Activated T-helper 2 cell treated with anti-CD3 and anti-CD28 coated beads, Interferon-gamma antibody, Interleukin-2, Interleukin-4, amounts not matched to agents 10 μg/mL and 5 μg/mL and 100 μg/mL, durations not matched to agents 14 hours and 24 hours and 36 hours (primary cell): ENCODE measurements at places on chromosomes 5 and 9.

- DNase-seq, result no peak
- H3K27ac ChIP-seq, result no peak overlapping the region
- H3K4me3 ChIP-seq, result no peak overlapping the region
These were observed 22.0 kb downstream of the KCTD16 start for GRCh38 chr5:144192661-144193060.

DNA sequence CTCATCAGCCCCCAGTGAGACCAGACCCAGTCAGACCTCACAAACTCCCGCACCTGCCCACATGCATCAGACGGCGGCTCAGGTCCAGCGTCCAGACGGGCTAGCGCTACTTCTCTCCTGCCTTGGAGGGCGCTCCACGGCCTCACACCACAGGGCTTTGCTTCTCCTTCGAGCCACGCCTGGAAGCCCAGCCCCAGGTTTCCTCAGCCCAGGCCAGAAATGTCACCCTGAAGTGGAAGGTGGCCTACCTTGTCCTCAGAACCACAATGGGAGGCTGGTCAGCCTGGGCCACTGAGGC, 2.8 kb downstream of the NACC2 start:
- peaks cover 9% of the 10 kb centered on the region for H3K27me3 ChIP-seq
- H3K27ac ChIP-seq, result no peak overlapping the region
- no peak overlapping the region for H3K4me3 ChIP-seq
- DNase-seq, result no peak
- H3K4me1 ChIP-seq, result no peaks in the 10 kb centered on the region

GRCh38 chr5:154309805-154310204, 119.3 kb downstream of the GALNT10 start:
- no peak for DNase-seq
- H3K27me3 ChIP-seq, result no peaks in the 10 kb centered on the region
- H3K4me1 ChIP-seq, result peaks cover 25% of the 10 kb centered on the region
- no peak overlapping the region for H3K4me3 ChIP-seq
- peak overlapping the region; percentile 40 for H3K27ac ChIP-seq
- peaks cover 23% of the 10 kb centered on the region for H3K36me3 ChIP-seq

- H3K36me3 ChIP-seq, result no peaks in the 10 kb centered on the region
- no peaks in the 10 kb centered on the region for H3K27me3 ChIP-seq
- no peak for DNase-seq
- no peak overlapping the region for H3K27ac ChIP-seq
- H3K4me1 ChIP-seq, result no peaks in the 10 kb centered on the region
These were observed 1587.7 kb upstream of the NUDT12 start for GRCh38 chr5:105150323-105150722.

GRCh38 chr9:35579130-35579529, 25.9 kb upstream of the TESK1 start:
- peaks cover 22% of the 10 kb centered on the region for H3K36me3 ChIP-seq
- H3K27ac ChIP-seq, result peak overlapping the region; percentile 28
- H3K4me1 ChIP-seq, result peaks cover 8% of the 10 kb centered on the region
- H3K4me3 ChIP-seq, result no peak overlapping the region
- H3K27me3 ChIP-seq, result no peaks in the 10 kb centered on the region

DNA sequence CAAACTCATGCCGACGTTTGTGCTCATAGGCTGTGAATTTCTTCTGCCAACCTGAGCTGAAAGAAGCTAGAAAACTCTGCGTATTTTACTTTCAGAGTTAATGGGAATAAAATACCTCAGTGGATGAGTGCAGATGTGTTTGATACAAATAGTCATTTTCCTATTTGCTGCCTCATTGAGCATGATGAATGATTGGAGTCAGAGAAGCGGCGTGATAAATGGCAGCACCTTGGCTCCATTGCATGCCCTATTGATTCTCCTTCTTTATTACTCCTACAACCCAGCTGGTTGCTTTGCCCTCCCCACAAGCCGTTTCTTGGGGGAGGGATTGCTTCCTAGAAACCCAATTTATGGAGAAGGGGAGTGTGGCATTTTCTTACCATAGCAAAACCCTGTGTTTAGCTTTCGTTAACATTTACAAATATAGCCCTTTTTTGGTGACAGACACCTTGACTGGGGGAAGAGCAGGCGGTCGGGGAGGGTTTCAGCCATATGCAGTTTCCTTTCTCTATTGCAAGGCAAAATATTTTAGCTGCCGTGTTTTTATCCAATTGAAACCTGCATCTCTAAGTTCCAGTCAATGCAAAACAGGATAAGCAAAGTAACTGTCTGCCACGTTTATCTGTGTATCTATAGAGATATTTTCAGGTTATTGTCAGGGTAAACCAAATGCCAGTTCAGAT, 93.1 kb upstream of the TBCA start:
- no peak for DNase-seq
- H3K27me3 ChIP-seq, result peaks cover 4% of the 10 kb centered on the region
- H3K4me1 ChIP-seq, result peaks cover 1% of the 10 kb centered on the region
- no peaks in the 10 kb centered on the region for H3K36me3 ChIP-seq

DNA sequence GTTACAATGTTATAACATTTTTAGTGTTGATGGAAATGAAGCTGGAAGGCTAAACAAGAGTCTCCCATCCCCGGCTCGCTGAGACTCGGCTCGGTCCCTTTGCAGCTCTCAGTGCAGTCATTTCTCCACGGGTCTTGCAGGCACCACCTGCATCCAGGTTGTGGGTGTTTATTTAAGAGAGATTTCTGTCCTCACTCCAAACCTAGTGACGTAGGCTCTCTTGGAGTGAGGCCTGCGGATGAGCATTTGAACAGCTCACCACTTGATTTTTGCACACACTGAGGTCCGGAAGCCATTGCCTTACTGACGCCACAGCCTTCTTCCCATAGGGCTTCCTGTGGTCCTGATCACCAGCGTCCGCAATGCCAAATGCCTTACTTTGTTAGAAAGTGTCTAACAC, 197.7 kb upstream of the OTULINL start:
- DNase-seq, result no peak
- no peaks in the 10 kb centered on the region for H3K36me3 ChIP-seq
- H3K27me3 ChIP-seq, result peaks cover 12% of the 10 kb centered on the region

DNA sequence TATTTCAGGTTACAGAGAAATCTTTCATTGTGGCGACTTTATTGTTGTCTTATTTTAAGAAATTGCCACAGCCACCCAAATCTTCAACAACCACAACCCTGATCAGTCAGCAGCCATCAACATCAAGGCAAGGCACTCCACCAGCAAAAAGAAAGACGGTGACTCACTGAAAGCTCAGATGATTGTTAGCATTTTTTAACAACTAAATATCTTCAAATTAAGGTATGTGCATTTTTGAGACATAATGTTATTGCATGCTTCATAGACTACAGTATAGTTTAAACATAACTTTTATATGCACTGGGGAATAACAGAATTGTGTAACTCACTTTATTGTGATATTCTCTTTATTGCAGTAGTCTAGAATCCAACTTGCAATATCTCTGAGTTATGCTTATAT, 263.4 kb downstream of the TMEM232 start:
- no peak for DNase-seq
- no peak overlapping the region for H3K27ac ChIP-seq
- H3K4me3 ChIP-seq, result no peak overlapping the region
- H3K4me1 ChIP-seq, result no peaks in the 10 kb centered on the region
- H3K27me3 ChIP-seq, result no peaks in the 10 kb centered on the region

DNA sequence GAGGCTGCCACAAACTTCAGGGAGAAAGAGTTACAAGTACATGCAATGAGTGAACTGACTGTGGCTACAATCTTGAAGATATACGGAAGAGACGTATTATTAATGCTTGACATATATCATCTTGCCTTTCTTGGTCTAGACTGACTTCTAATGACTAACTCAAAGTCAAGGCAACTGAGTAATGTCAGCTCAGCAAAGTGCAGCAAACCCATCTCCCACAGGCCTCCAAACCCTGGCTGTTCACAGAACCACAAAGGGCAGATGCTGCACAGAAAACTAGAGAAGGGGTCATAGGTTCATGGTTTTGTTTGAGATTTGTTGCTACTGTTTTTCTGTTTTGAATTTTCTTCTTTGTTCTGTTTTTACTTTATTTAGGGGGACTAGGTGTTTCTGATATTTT, 21.0 kb downstream of the IL7R start:
- H3K36me3 ChIP-seq, result peaks cover 92% of the 10 kb centered on the region
- H3K27me3 ChIP-seq, result no peaks in the 10 kb centered on the region
- H3K4me3 ChIP-seq, result no peak overlapping the region

DNA sequence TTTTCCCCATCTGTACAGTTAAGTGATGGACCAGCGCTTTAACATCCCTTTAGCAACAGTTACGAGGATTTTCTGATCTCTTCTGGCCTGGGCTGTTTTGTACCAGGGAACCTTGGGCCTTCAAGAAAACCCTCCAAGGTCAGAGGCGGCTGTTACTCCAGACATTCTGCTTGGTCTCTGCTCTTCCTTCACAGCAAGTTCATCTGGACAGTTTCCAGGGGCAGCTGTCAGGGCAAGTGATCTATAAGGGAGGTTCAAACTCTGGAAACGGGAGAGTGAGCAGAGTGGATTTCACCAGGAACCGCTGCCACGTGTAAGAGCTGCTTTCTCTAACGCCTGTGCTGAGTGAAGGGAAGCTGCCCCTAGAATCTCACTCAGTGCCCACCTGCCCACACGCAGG, 36.7 kb downstream of the ZNF618 start:
- H3K36me3 ChIP-seq, result no peaks in the 10 kb centered on the region
- H3K27ac ChIP-seq, result no peak overlapping the region
- DNase-seq, result no peak
- no peaks in the 10 kb centered on the region for H3K4me1 ChIP-seq

- H3K4me3 ChIP-seq, result no peak overlapping the region
- H3K4me1 ChIP-seq, result no peaks in the 10 kb centered on the region
- H3K36me3 ChIP-seq, result peaks cover 31% of the 10 kb centered on the region
- no peak overlapping the region for H3K27ac ChIP-seq
These were observed 193.4 kb downstream of the CDK5RAP2 start for GRCh38 chr9:120386390-120387131.

GRCh38 chr9:91485006-91485405, 61.4 kb upstream of the NFIL3 start:
- no peak overlapping the region for H3K27ac ChIP-seq
- H3K27me3 ChIP-seq, result peaks cover 26% of the 10 kb centered on the region
- H3K4me1 ChIP-seq, result no peaks in the 10 kb centered on the region
- DNase-seq, result no peak

- peaks cover 6% of the 10 kb centered on the region for H3K27me3 ChIP-seq
- no peak for DNase-seq
These were observed 13.2 kb downstream of the MEIKIN start for GRCh38 chr5:131932235-131932634.

- no peak overlapping the region for H3K27ac ChIP-seq
- no peaks in the 10 kb centered on the region for H3K4me1 ChIP-seq
- H3K36me3 ChIP-seq, result no peaks in the 10 kb centered on the region
- H3K27me3 ChIP-seq, result no peaks in the 10 kb centered on the region
- H3K4me3 ChIP-seq, result no peak overlapping the region
These were observed 595.0 kb downstream of the CDH12 start for GRCh38 chr5:22258139-22258538.

DNA sequence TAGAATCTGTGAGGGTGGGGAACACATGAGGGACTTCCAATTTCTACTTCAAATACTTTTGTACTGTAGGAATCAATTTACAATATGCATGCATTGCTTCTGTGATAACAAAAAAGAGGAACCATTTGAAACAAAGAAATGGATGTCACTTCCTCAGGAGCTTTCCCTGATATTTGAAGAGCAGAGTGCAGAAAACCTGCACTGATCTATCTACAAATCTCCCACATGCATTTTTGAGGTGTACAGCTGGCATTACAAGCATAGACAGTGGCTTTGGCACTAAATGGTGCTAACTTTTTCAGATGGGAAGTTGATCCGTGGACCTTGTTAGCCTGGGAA, 27.7 kb downstream of the YIPF5 start:
- H3K27me3 ChIP-seq, result peaks cover 19% of the 10 kb centered on the region
- no peak overlapping the region for H3K4me3 ChIP-seq
- peaks cover 5% of the 10 kb centered on the region for H3K4me1 ChIP-seq
- no peaks in the 10 kb centered on the region for H3K36me3 ChIP-seq

DNA sequence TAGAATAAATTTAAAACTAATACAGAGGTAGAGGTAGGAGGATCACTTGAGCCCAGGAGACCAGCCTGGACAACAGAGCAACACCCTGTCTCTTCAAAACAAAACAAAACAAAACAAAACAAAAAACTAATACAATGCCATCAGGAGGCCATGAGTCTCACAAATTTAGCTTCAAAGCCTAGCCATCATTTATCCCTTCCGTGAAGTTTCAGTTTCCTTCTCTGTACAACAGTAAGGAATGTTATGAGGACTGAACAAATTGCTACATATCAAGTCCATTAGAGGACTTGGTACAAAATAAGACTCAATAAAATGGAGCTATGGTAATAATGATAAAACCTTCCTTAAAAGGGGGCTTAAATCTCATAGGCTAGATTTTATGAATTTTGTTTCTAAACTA, 60.8 kb downstream of the MAPKAP1 start:
- peaks cover 31% of the 10 kb centered on the region for H3K36me3 ChIP-seq
- H3K27ac ChIP-seq, result peak overlapping the region; percentile 75
- H3K4me1 ChIP-seq, result peaks cover 59% of the 10 kb centered on the region
- H3K4me3 ChIP-seq, result peak overlapping the region; percentile 40
- H3K27me3 ChIP-seq, result no peaks in the 10 kb centered on the region
- DNase-seq, result no peak

GRCh38 chr5:89615839-89616518, 733.0 kb upstream of the MEF2C start:
- H3K4me1 ChIP-seq, result no peaks in the 10 kb centered on the region
- H3K36me3 ChIP-seq, result no peaks in the 10 kb centered on the region
- no peak overlapping the region for H3K4me3 ChIP-seq
- DNase-seq, result no peak
- no peak overlapping the region for H3K27ac ChIP-seq
- H3K27me3 ChIP-seq, result no peaks in the 10 kb centered on the region

GRCh38 chr5:102819634-102820033, 64.5 kb downstream of the PAM start:
- no peak overlapping the region for H3K4me3 ChIP-seq
- no peaks in the 10 kb centered on the region for H3K27me3 ChIP-seq
- H3K27ac ChIP-seq, result no peak overlapping the region

- peaks cover 23% of the 10 kb centered on the region for H3K36me3 ChIP-seq
- H3K4me3 ChIP-seq, result no peak overlapping the region
- no peak for DNase-seq
- H3K27ac ChIP-seq, result no peak overlapping the region
- no peaks in the 10 kb centered on the region for H3K27me3 ChIP-seq
These were observed 35.0 kb upstream of the SLC6A3 start for GRCh38 chr5:1480217-1480616.
